ENCODE measurements at places on chromosomes 5 and 9. TPM values are rescaled to one million over a fixed set of nuclear protein-coding genes. Genes with fewer than 3 reads are reported as not detected.
A peak's percentile ranks its signal among the peaks of the same experiment; 100 is the strongest.

DNA sequence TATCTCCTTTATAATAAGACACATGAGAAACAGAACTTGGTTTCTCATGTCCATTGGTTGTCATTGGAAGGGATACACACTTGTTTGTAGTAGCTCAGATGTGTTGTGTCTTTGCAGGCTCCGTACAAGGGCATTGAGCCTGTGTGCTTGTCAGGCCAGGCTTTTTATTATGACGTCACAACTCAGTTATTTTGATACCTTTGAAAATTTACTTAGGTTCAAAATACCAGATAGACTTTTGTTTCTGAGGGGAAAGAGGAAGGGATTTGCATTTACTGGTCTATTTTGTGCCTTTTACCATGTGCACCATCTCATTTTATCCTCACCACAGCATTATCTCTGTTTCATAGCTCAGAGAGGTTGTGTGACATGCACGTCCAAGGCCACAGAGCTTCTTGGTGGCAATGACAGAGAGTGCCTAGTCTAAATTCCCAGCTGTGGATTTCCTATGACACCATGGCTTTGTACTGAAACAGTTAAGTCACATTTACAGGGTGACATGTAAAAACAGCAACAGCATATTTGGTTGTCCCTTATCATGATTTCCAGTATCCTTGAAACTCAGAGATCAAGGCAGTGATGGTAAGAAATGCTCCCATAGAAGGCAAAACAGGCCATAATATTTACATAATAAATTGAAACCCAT lies 268.7 kb downstream of the AOPEP start:
- DNase-seq, result no peak

- DNase-seq, result no peak
These were observed 324.7 kb downstream of the TLE4 start for GRCh38 chr9:79896390-79896980.

GRCh38 chr5:155154973-155155372 lies 141.4 kb downstream of the KIF4B start:
- DNase-seq, result no peak

GRCh38 chr5:145859453-145859852 lies 13.4 kb downstream of the GRXCR2 start:
- DNase-seq, result no peak

- DNase-seq, result no peak
These were observed 61.8 kb downstream of the CTSL start for GRCh38 chr9:87787735-87788134.

DNA sequence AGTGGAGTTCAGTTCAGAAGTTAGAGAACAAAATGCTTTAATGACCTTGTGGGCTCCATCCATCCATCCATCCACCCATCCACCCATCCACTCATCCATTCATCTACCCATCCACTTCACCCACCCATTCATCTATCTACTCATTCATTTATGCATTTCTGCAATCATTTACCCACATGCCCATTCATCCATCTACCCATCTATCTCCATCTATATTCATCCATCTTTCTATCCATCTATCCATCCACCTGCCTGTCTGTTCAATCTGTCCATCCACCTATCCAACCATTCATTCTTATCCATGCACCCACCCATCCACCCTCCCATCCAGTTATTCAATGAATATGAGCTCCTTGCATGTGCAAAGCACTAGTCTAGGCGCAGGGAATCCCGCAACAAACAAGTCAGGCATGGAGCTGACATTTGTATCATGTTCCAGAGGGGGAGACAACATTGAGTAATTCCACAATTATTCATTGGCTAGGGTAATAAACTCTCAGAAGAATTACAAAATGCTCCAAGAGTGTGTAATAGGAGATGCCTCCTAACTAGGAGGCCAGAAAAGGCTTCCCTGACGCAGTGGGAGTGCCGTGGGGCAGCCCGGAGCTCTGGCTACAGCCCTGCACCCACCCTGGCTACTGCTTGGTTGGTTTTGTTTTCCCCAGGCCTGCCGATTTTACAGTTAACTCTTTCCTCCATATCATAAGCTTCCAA lies 211.2 kb downstream of the NXNL2 start:
- peak; percentile 69 for DNase-seq

DNA sequence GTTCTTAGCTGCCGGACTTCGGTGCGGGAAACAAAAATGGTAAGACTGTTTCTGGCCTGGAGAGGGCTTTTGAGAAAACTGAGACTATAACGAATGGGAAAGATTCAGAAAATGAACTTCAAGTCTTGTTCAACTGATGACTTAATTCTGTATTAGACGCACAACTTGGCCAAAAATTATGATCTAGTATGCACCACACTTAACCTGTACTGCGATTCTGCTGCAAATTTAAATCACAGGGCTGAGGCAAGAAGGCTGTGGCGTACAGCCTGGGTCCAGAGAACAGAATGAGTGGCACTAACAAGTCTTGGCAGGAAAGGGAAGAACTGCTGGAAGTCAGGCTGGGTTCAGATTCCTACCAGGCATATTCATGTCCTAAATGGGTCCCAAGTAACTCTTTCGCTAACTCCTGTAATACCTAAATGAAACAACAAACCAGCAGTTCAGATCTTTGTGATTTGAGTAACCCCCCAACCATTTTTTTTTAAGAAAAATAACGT lies 781 bp upstream of the COL23A1 start:
- no peak for DNase-seq

- DNase-seq, result no peak
These were observed 7.9 kb upstream of the MED27 start for GRCh38 chr9:132087438-132088030.

The LCN2 gene
- 0.38 TPM for total RNA-seq

The IL9 gene
- total RNA-seq, result not detected

The ERGIC1 gene
- 77.3 TPM for total RNA-seq

- DNase-seq, result no peak
These were observed 42.9 kb upstream of the STRBP start for GRCh38 chr9:123311250-123311752.

GRCh38 chr9:100126423-100126822 lies 27.4 kb downstream of the INVS start:
- DNase-seq, result no peak

- no peak for DNase-seq
These were observed 143.6 kb upstream of the RASGRF2 start for GRCh38 chr5:80816590-80816989.

GRCh38 chr9:89428901-89429890 lies 68.7 kb downstream of the SEMA4D start:
- no peak for DNase-seq

GRCh38 chr5:39211773-39212172 lies 7.6 kb downstream of the FYB1 start:
- no peak for DNase-seq

DNA sequence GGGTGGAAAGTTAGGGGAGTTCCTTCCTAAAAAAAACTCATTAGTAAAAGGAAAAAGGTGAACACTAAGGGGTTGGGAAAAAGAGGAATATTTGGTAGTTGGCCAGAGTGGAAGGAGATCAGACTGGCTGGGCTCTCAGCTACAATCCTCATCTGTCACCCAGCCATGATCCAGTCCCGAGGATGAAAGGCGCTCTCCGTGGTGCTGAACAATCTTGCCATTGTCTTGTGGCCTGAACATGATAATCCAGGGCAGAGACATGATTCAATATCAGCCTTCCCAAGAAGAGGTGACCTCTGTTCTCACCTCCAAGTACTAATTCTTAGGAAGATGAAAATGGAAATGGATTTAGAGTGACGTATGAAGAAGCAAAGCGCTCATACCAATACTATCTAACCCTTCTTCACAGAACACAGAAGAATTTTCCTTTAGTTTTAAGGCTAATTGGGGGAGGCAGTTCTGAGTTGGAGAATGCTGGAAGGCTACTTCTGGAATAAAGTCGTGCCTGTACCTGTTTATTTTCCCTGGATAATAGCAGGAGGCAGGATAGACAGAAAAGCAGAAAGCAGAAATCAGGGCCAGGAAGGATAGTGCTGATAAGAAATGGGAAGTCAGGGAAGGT lies 36.6 kb upstream of the MYORG start:
- DNase-seq, result peak; percentile 53

GRCh38 chr5:74094096-74094781 lies 468.2 kb downstream of the ARHGEF28 start:
- DNase-seq, result no peak

- peak; percentile 46 for DNase-seq
These were observed 7.9 kb upstream of the NEUROG1 start for GRCh38 chr5:135543485-135544304.

- no peak for DNase-seq
These were observed 136.1 kb downstream of the UGCG start for GRCh38 chr9:112032743-112033142.

GRCh38 chr9:129285382-129285781 lies 107.3 kb upstream of the IER5L start:
- DNase-seq, result no peak

The CSF1R gene
- 18.3 TPM for total RNA-seq

DNA sequence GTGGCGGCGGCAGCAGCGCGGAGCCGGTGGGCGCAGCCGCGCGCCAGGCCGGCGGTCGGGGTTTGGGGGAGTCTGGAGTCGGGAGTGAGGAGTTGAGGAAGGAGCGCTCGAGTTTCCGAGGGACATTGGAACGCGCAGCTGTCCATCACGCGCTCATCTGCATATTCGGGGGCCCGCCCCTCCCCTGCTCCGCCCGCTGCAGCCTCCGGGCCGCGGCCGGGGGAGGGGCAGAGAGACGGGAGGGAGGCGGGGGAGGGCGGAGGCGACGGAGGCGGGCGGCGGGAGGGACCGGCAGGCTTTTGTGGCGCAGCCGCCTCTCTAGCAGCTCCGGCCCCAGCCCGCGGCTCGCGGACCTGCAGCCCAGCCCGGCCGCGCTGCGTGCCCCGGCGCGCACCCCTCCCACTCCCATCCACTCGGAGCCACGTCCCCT lies at the start of gene IRX2:
TSS of gene IRX2 (minus strand) at position 86 of the 430 bp plus-strand sequence. CDS start 264 bp downstream, outside the sequence.
- peak; percentile 78 for DNase-seq

- DNase-seq, result no peak
These were observed 37.4 kb upstream of the SRP19 start for GRCh38 chr5:112823656-112824055.

GRCh38 chr9:20048437-20048836 lies 259.6 kb upstream of the SLC24A2 start:
- no peak for DNase-seq

All from left cardiac atrium (tissue), 4 donors.